ENCODE measurements at places on chromosomes 3 and 15. TPM values are rescaled to one million over a fixed set of nuclear protein-coding genes. Genes with fewer than 3 reads are reported as not detected.

Gene CD200R1
- 8.5 TPM for polyA plus RNA-seq

Gene FGF7
- polyA plus RNA-seq, result not detected

Gene MST1R
- 1.2 TPM for polyA plus RNA-seq

Gene SHF
- polyA plus RNA-seq, result 0.85 TPM

All from IgD-negative memory B cell (primary cell).